ENCODE measurements at places on chromosomes 5 and 9. TPM values are rescaled to one million over a fixed set of nuclear protein-coding genes. Genes with fewer than 3 reads are reported as not detected.

SLC46A2 gene
- not detected for total RNA-seq

PCDHB15 gene
- not detected for total RNA-seq

ZNF366 gene
- not detected for total RNA-seq

ASPN gene
- not detected for total RNA-seq

NKD2 gene
- total RNA-seq = not detected

DNA sequence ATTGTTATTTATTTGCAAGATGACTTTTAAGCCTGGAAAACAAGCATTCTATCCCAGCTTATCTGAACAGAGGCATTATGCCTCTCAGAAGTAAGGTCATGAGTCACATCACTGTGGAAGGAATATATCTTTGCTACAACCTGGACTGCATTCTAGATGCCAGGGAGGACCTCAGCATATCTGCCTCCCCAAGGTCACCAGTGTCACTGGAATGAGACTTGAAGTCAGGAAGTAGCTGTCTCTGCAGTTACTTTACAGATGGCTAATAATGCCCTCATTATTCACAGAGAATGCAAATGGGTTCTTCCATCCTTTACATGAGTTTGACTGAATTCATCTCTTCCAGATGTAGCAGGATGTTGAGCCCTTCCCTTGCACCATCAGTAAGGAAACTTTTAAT is 4.4 kb upstream of the FAM13B start:
- DNase-seq = no peak

DNA sequence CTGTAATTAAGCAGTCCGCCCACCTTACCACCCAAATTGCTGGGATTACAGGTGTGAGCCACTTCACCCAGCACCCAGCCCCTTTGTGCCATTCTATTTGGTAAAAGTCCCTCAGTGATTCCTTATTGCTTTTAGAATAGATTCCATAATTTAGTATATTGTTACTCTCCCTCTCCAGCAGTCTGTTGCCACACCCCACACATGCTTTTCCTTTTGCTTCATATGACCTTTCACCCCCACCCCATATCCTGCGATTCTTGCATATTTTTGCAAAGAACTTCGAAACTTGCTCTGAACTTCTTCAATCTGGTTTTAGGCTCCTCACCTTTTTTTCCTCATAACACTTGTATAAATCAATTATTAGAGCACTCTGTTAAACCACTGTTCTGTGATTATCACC is 100.2 kb downstream of the MTREX start:
- DNase-seq = no peak

GRCh38 chr9:6502399-6502798 is 89.4 kb downstream of the UHRF2 start:
- DNase-seq = no peak

- no peak for DNase-seq
Measured at GRCh38 chr5:55004729-55005128, 19.3 kb upstream of the GZMK start.

- DNase-seq = no peak
Measured at GRCh38 chr9:105475302-105475701, 27.5 kb downstream of the FSD1L start.

- no peak for DNase-seq
Measured at GRCh38 chr9:107486674-107487520, 2.7 kb downstream of the KLF4 start.

DNA sequence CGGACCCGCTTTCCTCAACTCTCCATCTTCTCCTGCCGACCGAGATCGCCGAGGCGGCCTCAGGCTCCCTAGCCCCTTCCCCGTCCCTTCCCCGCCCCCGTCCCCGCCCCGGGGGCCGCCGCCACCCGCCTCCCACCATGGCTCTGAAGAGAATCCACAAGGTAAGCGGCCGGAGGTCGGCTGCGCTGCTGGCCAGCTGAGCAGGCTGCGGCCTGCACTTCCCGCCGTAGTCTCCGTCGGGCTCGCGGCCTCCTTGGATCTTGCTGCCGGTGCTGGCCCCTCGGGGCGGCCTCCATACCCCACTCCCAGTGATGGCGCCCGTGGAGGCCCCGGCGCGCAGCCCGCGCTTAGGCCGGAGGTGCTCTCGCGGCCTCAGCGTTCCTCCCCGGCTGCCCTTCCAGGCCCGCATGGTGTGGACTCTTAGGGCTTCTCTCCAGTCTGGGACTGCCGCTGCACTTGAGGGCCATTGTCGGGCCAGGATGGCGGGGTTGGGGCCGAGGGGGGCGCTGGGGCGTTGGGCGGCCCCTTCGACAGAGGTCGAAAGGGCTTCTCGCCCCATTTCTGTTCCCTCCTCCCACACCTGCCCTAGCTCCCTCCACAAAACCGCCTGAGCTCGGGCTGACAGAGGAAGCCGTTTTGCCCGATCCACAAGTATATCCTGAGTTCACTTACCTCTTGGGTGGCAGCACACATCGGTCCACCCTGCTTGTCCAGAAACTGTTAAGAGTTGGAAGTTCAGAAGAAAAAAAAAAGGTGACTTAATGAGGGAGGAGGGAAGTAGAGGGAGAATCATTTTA is 714 bp downstream of the UBE2D2 start:
- DNase-seq = no peak

DNA sequence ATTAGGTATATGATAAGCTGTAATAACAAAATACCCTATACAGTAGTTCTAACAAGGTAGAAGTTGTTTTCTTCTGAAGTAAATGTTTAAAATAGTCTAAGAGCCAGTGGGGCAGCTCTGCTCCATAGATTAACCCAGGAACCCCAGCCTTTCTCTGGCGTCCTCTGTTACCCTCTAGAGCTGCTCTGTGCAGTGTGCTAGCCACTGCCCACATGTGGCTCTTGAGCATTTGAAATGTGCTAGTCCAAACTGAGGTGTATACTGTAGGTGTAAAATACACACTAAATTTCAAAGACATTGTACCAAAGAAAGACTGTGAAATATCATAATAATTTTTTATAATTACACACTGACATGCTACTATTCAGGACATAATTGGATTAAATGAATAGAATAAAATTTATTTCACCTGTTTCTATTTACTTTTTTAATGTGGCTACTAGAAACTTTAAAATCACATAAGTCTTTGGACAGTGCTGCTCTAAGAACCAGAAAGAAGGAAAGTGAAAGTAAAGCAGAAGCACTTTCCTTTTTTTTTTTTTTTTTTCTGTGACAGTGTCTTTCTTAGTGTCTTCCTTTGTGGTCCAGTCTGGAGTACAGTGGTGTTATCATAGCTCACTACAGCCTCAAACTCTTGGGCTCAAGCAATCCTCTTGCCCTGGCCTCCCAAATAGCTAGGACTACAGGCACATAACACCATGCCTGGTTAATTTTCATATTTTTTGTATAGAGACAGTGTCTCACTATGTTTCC is 39.3 kb downstream of the RAI14 start:
- DNase-seq = no peak

DNA sequence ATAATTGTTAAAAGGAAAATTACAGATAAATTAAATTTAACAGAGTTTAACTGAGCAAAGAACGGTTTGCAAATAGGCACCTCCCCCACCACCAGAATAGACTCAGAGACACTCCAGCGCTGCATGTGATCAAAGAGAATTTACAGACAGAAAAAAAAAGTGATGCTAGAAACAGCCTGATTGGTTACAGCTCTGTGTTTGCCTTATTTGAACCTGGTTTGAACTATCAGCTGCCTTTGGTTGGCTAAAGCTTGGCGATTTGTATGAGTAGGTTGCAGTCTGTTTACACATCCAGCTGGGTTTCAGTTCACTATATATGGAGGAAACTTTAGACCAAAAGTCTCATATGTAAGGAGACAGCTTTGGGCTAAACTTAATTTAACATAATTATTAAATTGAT is 249.1 kb downstream of the ENC1 start:
- DNase-seq = no peak

- DNase-seq = no peak
Measured at GRCh38 chr5:90191352-90192045, 218.1 kb downstream of the CETN3 start.

All from natural killer cell treated with Interleukin-12 subunit alpha and Interleukin-12 subunit beta and Interleukin-15 and Interleukin-18, amount 100 ng/mL, for 72 hours (primary cell).